ENCODE measurements at places on chromosomes 1 and 21.

GRCh38 chr1:53656747-53657530, 82.0 kb downstream of the GLIS1 start:
- no peak for DNase-seq

GRCh38 chr1:45282351-45282750, 44.3 kb upstream of the HPDL start:
- no peak for DNase-seq

DNA sequence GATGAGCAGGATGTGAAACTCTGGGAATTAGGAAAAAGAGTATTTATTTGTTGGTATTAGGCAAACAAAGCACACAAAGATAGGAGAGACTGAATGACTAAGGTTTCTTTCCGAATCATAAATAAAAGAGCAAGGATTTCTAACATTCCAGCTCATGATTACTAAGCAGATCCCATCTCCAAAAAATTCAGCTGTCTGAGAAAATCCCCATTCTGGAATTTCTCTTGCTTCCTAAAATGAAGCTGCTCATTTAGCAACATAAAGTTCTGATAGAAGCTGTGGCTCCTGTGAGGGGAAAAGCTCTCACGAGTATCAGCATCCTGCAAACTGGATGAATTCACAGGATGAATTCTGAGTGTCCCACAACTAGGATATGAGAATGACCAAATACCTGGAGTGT, 6.7 kb upstream of the SH2D5 start:
- DNase-seq = peak; percentile 81

DNA sequence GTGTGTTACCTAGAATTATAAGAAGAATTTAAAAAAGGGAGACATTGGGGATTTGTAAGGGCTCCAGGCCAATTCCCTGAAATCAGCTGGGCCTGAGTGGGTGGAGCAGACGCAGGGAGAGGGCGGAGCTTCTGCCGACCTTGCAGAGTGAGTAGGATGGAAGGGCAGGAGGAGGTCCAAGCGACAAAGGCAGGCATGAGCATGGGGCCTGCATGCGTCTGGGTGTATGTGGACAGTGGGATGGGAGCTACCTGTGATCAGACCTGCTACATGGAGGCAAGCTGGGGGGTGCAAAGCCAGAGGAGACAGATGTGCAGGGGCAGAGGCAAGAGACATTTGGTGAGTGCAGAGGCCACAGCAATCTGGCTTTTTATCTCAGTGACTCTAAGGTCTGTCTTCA, 105.3 kb upstream of the OLIG2 start:
- DNase-seq = no peak

DNA sequence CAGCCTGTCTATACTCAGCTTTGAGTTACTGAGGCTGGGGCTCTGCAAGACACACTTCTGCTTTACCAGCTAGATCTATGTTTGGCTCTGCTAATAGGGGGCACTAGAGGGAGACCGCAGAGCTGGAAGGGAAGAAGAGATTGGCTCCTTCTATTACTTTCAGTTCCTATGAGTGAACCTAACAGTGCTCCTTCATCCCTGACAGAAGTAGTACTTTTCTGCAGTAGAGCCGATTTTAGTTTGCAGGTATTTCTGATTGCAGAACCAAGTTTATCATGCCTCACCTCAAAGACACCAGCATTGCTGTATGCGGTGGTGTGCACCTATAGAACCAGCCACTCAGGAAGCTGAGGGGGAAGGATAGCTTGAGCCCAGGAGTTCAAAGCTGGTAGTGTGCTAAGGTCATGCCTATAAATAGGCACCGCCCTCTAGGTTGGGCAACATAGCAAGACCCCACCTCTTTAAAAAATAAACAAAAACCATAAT, 5.7 kb upstream of the ZDHHC18 start:
- no peak for DNase-seq

- DNase-seq = no peak
Observed at GRCh38 chr1:159868766-159869165, 6.3 kb upstream of the VSIG8 start.

- no peak for DNase-seq
Observed at GRCh38 chr1:111247125-111247838, 19.8 kb downstream of the CHI3L2 start.

DNA sequence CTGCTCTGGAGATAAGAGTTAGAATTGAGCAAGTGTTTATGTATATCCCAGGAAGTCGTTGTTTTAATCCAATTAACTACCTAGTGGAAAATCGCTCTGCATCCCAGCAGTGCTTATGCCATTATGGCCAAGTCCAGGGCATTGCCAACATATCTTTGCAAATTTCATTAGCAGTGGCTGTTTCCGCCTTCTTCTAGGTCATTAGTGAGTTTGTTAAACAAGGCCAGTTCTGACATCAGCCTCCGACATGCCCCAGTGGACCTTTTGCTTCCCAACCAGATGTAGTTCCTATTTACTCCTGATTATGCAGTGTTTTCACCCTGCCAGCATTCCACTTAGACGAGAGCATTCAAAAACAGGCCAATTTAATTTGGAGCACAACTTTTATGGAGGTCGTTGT, 106.8 kb upstream of the FAM78B start:
- no peak for DNase-seq

GRCh38 chr1:4605158-4605557, 49.3 kb upstream of the AJAP1 start:
- DNase-seq = no peak

- no peak for DNase-seq
Observed at GRCh38 chr1:207024202-207025145, 8.1 kb downstream of the C1orf116 start.

- DNase-seq = no peak
Observed at GRCh38 chr1:233268389-233269022, 27.0 kb downstream of the PCNX2 start.

DNA sequence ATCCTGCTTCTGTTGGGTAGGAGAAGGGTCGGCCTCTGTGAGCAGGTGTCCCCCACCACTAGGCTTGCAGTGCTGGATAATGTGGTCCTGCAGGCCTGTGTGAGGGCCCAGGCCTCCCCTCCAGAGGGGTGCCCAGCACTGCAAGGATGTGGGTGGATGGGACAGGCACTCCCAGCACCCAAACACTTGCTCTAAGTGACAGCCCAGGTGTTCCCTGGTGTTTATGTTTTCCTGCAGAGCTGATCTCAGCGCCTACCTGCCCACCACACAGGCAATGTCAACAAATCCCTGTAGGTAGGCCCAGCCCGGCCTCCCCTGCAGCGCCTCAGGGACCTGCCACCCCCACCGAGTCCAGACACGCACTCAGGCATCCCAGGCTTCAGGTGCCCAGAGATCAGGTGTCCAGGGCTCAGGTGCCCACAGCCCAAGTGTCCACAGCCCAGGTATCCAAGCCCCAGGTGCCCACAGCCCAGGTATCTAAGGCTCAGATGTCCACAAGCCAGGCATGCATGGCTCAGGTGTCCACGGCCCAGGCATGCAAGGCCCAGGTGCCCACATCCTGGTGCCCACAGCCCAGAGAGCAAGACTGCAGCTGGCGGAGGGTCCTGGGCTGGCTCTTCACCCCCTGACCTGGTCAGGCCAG, 59.2 kb downstream of the WNT9A start:
- no peak for DNase-seq

DNA sequence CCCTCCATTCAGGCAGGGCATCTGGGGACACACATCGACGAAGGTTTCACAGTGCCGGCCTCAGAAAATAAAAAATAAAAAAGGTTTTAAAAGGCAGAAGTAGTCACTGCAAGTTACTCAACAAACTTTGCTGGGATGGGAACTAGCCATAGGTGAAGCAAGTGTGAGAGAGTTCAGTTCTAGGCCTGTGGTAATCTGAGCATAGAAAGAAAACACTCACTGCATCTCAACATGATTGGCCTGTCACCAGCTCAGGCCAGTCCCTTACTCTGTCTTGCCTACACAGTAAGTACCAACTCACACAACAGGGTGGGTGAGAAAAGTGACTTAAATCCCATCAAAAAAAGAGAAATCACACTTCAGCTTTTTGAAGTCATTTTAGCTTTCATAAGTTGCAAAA, 30.2 kb upstream of the ADAM30 start:
- DNase-seq = no peak

GRCh38 chr1:61279570-61279969, 197.2 kb downstream of the NFIA start:
- no peak for DNase-seq

GRCh38 chr1:180691322-180691913, 59.6 kb downstream of the XPR1 start:
- peak; percentile 19 for DNase-seq

DNA sequence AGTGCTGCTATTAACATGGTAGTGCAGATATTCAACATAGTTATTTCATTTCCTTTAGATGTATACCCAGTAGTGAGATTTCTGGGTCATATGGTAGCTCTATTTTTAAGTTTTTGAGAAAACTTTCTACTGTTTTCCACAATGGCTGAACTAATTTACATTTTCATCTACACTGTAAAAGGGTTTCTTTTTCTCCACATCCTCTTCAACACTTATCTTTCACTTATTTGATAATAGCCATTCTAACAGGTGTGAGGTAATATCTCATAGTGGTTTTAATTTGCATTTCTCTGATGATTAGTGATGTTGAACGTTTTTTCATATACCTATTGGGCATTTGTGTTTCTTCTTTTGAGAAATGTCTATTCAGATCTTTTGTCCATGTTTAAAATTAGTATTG, 149.8 kb downstream of the PDE4B start:
- no peak for DNase-seq

- peak; percentile 31 for DNase-seq
Observed at GRCh38 chr1:208137193-208137592, 107.0 kb downstream of the PLXNA2 start.

- DNase-seq = no peak
Observed at GRCh38 chr1:163928651-163929050, 606.9 kb downstream of the NUF2 start.

DNA sequence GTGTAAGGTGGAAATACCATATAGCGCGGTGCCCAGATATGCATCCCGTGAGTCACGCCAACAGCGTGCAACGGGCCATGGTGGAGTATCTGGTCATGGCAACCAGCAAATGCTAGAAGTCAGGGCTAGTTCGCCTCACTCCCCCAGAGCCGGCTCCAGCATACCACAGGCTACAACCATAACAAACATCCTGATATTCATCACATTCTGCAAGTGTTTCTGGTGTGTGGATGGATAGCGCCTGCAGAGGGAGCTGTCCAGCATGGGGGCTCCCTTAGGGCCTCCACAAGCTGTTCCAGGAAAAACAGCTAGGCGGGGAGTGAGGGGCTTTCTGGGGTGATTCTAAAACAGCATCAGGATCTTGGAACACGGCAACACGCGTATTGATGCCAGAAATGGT, 6.8 kb downstream of the C1orf198 start:
- no peak for DNase-seq

DNA sequence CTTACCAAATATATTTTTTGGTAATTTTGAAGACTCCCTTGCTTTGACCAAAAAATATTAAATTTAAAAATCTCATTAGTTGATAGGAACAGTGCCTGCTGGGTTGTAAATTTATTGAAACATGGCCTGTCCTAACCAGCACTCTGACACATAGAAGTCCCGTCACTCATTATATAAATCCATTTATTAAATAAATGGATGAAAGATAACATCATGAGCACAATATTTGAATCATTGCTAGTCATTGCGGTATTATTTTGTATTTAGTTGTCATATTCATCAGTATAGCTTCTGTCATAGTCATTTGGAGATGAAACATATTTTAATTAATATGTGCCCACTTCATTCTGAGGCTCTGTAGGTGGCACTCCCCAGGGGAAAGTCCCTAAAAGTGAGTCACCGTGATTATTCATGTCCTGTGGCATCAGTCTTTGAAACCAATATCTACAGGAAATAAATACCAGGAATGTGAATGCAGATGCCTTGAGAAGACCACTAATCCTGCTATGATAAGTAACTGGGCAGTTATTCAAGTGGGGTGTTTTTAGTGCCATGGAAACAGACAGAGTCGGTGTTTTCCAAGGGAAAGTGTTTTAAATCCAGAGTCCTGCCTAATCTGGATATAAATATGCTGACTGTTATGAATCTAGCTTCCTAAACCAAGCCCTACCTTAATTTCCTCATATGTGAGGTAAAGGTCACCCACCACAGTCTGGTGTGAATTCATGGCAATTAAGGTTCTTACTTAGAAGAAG, 302.0 kb downstream of the DUSP10 start:
- peak; percentile 99 for DNase-seq
